ENCODE measurements at places on chromosomes 4 and X. TPM values are rescaled to one million over a fixed set of nuclear protein-coding genes. Genes with fewer than 3 reads are reported as not detected.

- DNase-seq, result no peak
Measured at GRCh38 chr4:138835832-138836533, 179.6 kb upstream of the NOCT start.

DNA sequence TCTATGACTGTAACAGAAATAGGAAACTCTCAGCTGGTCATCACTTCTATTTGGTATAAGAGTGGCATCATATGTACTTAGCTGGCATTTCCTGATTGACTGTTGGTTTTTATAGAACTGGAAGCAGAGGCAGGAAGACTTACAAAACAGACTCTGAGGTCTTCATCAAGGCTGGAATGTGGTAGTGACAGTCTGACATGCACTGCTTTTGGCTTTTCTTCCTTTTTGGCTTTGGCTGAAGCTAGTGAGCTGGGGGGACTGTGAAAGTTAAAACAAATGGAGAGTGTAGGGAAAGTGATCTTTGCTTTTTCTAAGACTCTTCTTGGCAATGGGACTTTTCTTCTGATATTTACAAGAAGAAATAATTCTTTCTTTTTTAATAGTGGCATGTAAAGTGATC lies 121.1 kb upstream of the SLC4A4 start:
- no peak for DNase-seq

DNA sequence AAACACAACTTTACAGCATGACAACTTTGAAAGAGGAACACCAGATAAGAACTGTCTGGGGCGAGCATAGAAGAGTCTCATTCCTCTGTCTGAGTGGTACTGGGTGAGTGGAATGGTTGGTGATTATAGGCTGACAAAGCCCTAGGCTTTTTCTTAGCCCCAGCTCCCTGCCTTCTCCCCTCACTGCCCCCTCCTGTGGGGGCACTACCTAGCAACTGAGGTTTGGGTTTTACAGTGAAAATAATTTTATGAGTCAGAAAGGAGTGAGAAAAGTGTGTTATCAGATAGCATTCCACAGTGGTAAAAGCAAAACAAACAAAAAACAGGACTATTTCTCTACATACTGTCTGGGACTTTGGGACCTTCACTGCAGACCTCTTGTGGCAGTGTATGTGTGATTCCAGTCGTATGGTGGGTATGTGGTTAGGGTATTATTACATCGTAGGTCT lies 10.5 kb upstream of the TMEM165 start:
- no peak for DNase-seq

GRCh38 chrX:118595501-118596042 lies 100.0 kb downstream of the DOCK11 start:
- DNase-seq, result no peak

- DNase-seq, result no peak
Measured at GRCh38 chrX:13123857-13124345, 79.5 kb upstream of the FAM9C start.

- no peak for DNase-seq
Measured at GRCh38 chr4:19262467-19262866, 989.2 kb upstream of the SLIT2 start.

GRCh38 chrX:41116948-41117347 lies 31.7 kb downstream of the USP9X start:
- DNase-seq, result no peak

DNA sequence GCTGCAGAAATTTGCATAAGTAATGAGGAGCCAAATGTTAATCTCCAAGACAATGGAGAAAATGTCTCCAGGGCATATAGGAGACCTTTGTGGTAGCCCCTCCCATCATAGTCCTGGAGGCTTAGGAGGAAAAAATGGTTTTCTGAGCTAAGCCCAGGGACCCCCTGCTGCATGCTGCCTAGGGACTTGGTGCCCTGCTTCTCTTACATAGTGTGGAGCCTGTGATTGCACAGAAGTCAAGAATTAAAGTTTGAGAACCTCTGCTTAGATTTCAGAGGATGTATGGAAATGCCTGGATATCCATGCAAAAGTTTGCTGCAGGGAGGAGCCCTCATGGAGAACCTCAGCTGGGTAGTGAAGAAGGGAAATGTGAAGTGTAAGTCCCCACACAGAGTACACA lies 379.4 kb upstream of the TACR3 start:
- no peak for DNase-seq

DNA sequence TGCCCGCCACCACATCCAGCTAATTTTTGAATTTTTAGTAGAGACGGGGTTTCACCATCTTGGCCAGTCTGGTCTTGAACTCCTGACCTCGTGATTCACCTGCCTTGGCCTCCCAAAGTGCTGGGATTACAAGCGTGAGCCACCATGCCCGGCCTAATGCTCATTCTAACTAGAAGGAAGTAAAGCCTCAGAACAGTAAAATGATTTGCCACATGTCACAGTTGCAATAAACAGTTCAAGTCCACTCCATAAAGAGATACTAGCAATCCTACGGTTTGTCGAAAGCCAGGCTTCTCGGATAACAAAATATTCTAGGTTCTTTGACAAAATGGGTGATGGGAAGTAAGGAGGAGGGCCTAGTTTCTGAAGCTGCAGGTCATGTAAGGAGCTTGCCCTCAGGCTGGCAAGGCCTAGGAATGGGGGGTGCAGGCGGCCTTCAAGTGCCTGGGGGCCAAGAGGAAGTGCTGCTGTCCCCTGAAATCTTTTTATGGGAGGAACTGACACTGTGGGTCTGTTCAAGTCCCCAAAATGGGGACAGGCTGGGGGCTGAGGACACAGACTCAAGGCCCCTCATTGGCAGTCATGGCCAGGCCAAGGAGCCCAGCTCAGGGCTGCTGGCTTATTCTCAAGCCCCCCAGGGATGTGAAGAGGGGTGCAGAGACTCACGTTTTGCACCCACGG lies 31.8 kb upstream of the ACSL1 start:
- no peak for DNase-seq

DNA sequence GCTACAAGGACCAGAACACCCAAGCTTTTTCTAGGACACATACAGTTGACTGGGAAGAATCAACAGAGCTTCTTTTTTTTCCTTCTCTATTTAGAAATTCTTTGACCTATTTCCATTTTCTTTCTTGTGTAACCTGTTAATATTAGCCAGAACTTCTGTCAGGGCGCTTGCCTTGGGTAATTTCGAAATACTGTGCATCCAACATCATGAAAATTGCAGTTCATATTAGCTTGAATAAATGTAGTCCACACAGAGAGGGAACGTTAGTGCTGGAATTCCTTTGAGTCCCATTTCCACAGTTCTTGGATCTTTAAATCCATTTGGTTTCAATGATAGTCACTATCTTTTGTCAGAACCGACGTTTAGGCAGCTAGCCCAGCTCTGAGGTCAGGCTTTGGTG lies 141.8 kb downstream of the MXRA5 start:
- DNase-seq, result no peak

- DNase-seq, result no peak
Measured at GRCh38 chr4:42733380-42733779, 76.5 kb upstream of the ATP8A1 start.

DNA sequence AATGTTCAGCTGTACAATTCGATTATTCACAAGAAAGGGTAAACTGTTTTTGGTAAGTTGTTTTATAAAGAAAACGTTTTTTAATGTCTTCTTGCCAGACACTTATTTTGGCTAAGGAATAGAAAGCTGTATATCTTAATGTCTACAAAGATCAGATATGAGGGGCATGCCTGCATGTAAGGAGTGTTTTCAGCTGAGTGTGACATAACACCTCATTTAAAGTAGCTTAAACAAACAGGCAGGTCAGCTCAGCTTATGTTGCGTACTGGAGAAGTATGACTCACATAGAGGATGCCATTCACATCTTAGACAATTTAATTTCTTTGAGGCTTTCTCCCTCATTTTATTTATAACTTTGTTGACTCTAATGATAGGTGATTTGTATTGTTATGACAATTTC lies 30.4 kb downstream of the LAMTOR3 start:
- DNase-seq, result no peak

- DNase-seq, result no peak
Measured at GRCh38 chr4:145451895-145452294, 29.8 kb upstream of the SMAD1 start.

- DNase-seq, result no peak
Measured at GRCh38 chr4:154308207-154308606, 183.4 kb downstream of the DCHS2 start.

DNA sequence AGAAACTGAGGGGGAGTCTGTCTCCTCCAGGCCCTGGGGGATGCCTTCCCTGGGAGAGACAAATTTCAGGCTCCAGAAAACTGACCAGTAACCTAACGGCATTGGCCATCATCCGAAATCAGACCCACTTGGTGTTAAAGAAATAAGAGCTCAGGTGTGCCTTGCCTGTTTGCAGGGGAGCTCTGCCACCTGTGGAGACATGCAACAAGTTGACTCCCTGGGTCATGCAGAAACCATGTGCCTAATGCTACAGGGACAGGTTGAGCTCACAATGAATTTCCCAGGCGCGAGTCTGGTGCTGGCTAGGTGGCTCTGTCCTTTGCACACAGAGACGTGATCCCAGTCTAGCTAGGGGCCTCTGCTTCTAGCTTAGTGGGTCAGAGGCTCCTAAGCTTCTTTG lies 95.8 kb upstream of the KIT start:
- DNase-seq, result no peak

GRCh38 chrX:30965767-30966166 lies 76.7 kb upstream of the TAB3 start:
- DNase-seq, result no peak

- no peak for DNase-seq
Measured at GRCh38 chr4:82713856-82714255, 84.7 kb downstream of the SCD5 start.

- DNase-seq, result no peak
Measured at GRCh38 chr4:82790060-82790660, 8.4 kb downstream of the SCD5 start.

DNA sequence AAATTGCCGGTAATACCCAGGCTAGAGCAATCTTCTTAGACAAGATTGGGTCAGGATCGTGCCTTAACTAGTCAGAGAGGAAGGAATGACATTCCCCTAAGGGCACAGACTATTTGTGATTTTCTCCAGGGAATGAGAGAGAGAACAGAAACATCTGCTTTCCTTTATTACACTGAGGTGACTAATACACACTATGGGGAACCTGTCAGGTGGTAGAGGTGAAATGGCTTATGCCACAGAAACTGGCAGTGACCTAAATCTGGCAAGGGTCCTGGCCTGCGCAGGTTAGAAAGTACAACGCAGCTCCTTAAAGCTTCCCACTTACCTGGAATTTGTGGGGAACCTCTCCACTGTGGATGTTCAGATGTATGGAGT lies 16.6 kb upstream of the HPGD start:
- DNase-seq, result no peak

GRCh38 chr4:98958065-98958464 lies 29.1 kb upstream of the EIF4E start:
- DNase-seq, result no peak

DNA sequence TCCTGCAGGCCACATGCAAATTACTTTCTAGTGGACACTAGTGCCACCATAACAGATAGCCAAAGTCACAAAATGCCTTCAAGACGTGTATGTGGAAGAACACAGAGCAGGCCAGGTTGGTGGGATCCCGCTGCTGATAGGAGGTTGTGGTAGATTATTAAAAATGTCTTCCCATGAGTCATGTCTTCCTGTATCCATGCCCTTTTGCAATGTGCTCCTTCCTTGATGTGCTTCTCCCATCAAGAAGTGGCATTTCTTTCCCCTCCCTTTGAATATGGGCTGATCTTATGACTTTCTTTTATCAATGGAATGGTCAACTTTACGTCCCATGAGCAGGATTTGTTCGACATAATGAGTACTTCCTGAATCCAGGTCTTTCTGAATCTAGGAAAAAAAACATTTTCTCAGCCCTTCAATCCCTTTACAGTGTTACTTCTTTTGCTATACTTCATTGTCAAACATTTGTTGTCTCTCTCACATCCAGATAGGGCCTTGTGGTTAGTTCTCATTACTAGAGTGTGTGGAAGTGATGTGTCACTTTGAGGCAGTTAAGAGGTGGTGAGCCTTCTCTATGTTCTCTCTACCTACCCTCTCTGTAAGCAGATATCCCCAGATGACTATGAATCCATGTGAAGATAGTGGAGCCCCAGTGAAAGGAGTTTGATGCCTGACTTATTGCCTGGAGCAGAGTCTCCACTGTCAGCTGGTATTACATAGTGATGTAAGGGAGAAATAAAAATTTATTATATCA lies 519.2 kb upstream of the DIPK2B start:
- no peak for DNase-seq

DNA sequence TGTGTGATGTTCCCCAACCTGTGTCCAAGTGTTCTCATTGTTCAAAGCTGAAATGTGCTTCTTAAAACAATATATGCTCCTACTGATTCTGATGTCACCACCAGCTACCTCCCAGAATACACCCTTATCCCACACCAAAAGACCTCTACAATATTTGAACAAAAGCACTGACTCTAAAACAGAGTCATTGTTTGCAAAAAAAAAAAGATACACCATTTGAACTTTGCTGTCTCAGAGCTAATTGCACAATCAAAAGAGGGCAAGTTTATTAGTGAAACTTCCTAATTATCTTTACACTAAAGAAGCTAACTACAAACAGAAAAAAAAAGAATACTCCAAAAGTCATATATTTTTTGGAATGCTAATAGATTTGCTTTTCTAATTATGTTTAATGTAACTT lies 34.1 kb upstream of the INTU start:
- DNase-seq, result no peak

- DNase-seq, result no peak
Measured at GRCh38 chr4:162201673-162202072, 37.9 kb upstream of the FSTL5 start.

DNA sequence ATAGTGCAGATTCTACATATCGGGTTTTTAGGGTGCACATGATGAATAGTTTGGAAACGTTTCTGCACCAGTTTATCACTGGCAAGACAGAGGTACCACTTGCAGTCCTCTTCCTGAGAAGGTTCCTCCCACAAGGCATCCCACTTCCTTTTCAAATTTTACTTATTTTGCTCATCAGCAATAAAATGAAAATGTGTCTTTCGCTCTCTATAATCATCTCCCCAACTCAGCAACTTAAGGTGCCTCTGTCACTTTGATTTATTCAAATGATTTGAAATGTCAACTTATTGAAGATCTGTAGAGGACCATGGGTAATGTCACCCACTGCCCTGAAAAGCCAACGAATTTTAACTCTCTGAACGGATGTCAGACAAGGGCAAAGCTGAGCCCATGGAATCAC lies 53.2 kb downstream of the VGLL1 start:
- no peak for DNase-seq

REPS2 gene
- polyA plus RNA-seq, result 15.4 TPM

DNAAF6 gene
- 1.7 TPM for polyA plus RNA-seq

ATP1B4 gene
- polyA plus RNA-seq, result not detected

ODAM gene
- polyA plus RNA-seq, result 18.1 TPM

ASB5 gene
- polyA plus RNA-seq, result 0.18 TPM

CCNA2 gene
- polyA plus RNA-seq, result 35.7 TPM

VCX gene
- not detected for polyA plus RNA-seq

BRCC3 gene
- polyA plus RNA-seq, result 20.1 TPM

SSX4B gene
- polyA plus RNA-seq, result not detected

TMPRSS11A gene
- polyA plus RNA-seq, result 0.10 TPM

CLTRN gene
- polyA plus RNA-seq, result 3.6 TPM

RS1 gene
- 0.31 TPM for polyA plus RNA-seq

ATXN3L gene
- polyA plus RNA-seq, result not detected

TKTL2 gene
- polyA plus RNA-seq, result not detected

GATA1 gene
- polyA plus RNA-seq, result 0.80 TPM

CPEB2 gene
- polyA plus RNA-seq, result 12.7 TPM

TCEAL6 gene
- 0.23 TPM for polyA plus RNA-seq

TREX2 gene
- 1.4 TPM for polyA plus RNA-seq

CCSER1 gene
- polyA plus RNA-seq, result 2.9 TPM

NSG1 gene
- polyA plus RNA-seq, result 74.5 TPM

USP17L26 gene
- polyA plus RNA-seq, result not detected

Data from left lung (tissue), 14 donors.